ENCODE measurements at places on chromosomes 2 and 18.

DNA sequence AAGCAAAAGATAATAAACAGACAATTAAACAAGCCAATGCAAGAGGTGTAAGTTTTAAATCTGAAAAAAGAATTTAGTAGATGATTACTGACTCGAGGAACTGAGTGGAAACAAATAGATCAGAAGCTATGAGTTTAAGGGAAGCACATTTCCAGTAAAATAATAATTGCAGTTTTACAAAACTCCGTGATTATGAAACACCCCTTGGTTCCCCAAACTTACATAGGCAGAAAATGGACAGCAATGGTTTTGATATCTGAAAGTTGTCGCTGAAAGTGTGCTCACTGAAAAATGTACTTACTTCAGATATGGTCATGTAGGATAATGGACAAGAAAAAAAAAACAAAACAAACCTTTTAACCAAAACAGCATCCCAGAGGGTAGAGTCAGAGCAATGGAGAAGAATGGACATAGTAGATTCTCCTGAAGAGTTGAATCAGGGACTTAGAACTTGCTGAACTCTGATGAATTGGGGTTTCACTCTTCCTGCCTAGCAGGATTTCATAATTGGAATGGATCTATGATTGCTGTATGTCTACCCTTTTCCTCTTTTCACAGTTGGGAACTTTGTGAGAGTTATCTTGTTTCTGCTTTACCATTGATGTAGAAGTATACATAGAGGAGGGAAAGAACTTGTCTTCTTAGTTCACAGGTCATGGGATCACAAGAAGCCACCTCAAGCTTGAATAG lies 305.6 kb upstream of the ZEB2 start:
- DNase-seq = no peak

DNA sequence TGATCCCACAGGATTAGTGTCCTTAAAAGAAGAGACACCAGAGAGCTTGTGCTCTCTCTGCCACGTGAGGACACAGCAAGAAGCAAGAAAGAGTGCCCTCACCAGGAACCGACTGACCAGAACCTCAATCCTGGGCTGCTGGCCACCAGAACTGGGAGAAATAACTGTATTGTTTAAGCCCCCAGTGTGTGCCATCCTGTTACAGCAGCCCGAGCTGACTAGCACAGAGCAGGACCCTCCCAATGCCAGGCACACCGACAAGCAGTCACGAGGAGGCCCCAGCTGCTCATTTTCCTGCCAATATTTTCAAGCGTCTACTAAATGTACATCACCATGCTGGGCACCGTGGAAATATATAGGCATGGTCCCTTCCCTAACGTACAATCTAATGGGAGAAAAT lies 17.1 kb downstream of the FAM178B start:
- no peak for DNase-seq

- DNase-seq = no peak
These were observed 3.0 kb upstream of the RND3 start for GRCh38 chr2:150490466-150490865.

GRCh38 chr2:190889175-190889943 lies 8.7 kb downstream of the GLS start:
- DNase-seq = no peak

DNA sequence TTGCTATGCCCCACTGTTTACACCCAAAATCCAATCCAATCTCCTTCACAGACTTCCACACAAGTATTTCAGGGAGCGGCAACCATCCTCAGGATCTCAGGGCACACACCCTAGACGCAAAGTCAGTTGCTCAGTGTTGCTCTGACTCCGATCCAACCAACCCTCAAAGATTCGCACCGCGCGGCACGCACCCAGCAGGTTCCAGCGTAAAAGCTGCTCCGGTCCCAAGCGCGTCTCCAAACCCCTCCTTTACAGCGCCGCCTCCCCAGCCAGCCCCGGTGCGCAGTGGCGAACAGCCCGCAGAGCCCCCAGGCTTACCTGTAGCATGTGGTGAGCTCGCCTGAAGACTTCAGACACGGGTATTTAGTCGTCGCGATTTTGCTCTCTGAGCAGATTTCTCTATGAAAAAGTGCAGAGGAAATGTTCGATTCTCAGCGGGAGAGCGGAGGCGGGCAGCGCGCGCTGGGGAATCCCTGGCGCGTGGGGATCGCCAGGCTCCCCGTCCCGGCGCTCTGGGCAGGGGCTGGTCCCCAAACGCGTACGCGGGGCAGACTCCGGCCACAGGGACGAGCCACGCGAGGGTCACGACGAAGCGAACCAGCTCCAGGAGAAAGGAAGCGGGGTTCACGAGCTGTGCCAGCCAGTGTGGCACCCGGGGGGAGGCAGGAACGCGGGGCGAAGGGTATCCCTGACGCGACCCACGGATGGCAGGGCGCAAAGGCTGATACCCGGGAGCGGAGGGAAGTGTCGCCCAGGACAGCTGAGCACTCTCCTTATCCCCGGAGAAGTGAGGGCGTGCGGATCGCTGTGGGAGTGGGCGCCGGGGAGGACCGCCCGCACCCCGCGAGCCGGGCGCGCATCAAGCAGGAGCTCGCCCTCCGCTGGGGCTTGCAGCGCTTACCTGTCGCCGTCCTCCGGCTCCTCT lies 650 bp downstream of the CCBE1 start:
- no peak for DNase-seq

DNA sequence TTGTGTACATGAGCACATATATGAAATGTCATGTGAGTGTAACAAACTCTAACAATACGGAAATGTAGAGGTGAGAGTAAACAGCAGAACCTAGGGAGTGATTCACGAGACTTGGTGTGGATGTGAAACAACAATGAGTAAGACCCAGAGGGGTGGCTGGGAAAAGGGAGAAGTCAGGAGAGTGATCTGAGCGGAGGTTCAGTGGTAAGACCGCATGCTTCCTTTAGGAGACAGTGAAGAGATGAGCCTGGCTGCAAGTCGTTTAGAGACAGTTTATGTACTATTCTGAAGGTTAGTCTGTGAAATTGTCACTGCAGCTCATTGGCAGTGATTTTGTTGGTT lies 150.6 kb downstream of the PRPF40A start:
- no peak for DNase-seq

DNA sequence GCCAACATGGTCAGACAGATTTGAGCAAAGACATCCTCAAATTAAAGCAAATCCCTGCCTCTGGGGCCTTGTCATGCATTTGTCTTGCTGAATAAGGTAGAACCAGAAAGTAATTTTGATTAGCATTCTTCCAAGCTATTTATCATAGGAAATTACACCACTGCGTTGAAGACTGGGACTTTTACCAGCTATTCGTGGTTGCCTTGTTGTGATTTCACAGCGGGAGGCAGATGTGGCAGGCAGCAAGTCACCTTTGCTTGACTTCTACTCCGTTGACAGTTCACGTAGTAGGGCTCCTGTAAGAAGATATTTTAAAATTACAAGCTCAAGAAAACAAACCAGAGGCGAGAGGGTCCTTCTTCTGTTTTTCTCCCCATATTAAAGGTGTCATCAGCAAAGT lies 80.6 kb downstream of the EN1 start:
- no peak for DNase-seq

- DNase-seq = no peak
These were observed 31.6 kb downstream of the B3GNT2 start for GRCh38 chr2:62227386-62228075.

DNA sequence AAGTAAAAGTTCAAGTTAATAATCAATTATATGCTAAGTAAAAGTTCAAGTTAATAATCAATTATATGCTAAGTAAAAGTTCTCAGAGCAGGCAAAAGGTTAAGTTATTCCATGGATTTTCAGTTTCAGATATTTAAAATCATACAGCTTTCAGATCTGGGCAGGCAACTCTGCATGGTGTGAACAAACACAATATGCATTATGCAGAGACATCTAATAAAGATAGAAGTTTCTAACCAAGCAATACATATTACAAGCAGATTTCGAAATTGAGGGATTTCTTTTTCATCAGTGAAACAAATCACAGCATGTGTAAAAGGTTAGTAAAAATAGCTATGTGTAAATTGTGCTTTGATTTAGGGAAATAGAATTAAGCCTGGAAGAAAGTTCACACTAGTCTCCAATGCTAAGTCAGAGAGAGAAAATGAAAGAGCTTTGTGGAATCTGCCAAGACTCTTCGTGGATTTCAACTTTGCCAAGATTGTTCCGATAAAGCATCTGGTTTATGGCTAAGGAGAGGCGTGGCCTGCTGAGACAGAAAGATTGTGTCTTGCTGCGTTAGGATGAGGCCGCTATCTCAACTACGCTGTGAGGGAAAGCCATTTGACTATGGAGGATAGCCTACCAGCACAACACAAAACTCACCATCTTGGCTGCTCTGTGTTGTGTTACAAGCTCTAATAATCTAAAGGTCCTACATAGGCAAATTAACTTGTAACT lies 60.1 kb upstream of the SLC16A14 start:
- no peak for DNase-seq

DNA sequence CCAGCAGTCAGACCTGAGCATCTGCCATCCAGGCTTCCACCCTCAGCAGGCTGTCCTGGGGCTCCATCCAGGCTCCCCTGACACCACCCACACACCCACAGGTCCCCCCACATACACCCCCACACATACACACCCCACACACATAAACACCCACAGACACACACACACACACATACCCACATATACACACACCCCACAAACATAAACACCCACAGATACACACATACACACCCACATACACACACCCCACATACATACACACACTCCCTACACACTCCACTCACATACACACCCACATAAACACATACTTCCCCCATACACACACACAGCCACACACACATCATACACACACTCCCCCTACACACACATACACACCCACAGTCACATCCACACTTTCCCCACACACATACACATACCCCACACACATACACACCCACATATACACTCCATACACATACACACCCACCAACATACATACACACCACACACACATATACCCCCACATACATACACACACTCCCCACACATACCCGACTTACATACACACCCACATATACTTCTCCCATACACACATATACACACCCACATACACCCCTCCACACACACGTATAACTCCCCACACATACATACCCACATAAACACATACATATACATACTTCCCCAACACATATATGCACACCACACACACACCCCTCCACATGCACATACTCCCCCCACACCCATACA lies 183.3 kb upstream of the ETAA1 start:
- DNase-seq = no peak

- no peak for DNase-seq
These were observed 107.0 kb downstream of the ACTR3 start for GRCh38 chr2:113996671-113997594.

GRCh38 chr2:73981081-73982001 lies 3.4 kb upstream of the TET3 start:
- no peak for DNase-seq

GRCh38 chr2:60822987-60823386 lies 58.4 kb upstream of the REL start:
- no peak for DNase-seq

GRCh38 chr2:161946489-161947107 lies 127.4 kb downstream of the DPP4 start:
- DNase-seq = no peak

DNA sequence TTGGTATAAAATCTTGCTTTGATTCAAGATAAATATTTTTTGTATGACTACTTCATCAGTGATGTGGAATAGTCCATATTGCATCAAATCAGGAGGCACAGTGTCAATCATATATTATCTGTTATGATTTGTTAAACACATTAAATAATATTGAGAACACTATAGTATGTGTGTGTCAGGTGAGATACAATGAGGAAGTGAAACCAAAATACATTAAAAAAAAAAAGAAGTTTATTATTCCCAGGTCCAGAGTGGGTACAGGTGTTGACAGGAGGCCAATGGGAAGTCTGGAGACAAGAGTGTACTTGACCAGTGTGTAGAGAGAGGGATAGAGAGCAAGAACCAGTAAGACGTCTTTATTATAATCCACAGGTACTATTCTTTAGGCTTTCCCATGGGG lies 292.6 kb downstream of the FSIP2 start:
- DNase-seq = no peak

DNA sequence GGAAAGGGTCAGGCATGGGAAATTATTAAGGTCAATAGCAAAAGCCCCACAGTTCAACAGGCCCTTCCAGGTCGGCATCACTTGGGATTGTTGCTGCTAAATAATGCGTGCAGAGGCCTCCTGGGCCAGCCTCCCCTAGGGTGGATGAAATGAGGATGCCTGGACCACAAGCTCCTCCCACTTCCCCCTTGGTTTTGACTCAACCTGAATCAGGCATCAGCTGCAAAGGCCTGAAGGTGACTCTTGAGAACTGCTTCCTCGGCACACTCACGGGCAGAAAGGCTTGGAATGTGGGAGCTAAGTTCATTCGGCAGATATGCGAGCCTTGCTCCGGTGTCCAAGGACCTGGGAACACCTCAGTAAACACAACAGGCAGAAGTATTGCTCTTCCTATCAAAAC lies 69.3 kb downstream of the MBP start:
- peak; percentile 72 for DNase-seq

DNA sequence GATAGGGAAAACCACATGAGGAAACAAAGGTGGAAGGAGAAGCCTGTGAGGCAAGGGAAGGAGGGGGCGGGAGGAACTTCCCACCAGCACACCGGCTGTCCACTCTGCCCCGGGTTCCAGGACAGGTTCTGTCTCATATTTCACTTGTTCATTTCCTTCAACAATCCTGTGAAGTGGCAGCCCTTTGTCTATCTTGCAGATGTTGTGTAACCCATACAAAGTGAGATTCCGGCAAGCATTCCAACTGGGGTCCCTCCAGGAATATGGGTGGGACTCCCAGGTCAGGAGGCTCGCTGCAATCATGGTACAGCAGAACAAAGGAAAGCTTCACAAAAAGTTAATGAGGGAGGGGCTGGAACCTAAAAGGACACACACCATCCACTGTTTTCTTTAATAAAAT lies 271.3 kb upstream of the PXDN start:
- DNase-seq = no peak

DNA sequence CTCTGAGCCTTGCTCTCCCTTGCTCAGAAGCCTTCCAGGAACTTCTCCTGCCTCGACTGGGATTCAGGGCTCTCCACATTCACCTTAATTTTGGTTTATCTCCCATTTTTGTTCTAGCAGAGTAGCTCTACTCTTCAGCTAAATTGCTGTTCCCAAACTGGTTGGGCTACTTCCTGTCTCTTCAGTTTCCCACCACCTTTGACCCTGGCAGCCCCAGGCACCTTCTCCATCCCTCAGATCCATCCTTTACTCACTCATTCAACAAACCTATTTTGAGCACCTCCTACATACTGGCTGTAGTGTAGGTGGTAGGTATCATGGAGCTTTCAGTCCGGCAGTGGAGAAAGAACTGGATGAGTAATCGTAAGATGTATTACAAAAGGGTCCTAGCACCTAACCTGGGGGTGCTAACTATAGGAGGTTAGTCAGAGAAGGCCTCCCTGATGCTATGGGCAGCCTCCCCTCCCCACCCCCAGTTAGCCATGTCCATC lies 26.3 kb downstream of the MERTK start:
- DNase-seq = no peak

- DNase-seq = no peak
These were observed 71.1 kb upstream of the SH3BP4 start for GRCh38 chr2:234880551-234881211.

- DNase-seq = no peak
These were observed 19.1 kb downstream of the ZNF24 start for GRCh38 chr18:35324926-35325655.
